ENCODE measurements at places on chromosomes 4 and X.
A peak's percentile ranks its signal among the peaks of the same experiment; 100 is the strongest.

DNA sequence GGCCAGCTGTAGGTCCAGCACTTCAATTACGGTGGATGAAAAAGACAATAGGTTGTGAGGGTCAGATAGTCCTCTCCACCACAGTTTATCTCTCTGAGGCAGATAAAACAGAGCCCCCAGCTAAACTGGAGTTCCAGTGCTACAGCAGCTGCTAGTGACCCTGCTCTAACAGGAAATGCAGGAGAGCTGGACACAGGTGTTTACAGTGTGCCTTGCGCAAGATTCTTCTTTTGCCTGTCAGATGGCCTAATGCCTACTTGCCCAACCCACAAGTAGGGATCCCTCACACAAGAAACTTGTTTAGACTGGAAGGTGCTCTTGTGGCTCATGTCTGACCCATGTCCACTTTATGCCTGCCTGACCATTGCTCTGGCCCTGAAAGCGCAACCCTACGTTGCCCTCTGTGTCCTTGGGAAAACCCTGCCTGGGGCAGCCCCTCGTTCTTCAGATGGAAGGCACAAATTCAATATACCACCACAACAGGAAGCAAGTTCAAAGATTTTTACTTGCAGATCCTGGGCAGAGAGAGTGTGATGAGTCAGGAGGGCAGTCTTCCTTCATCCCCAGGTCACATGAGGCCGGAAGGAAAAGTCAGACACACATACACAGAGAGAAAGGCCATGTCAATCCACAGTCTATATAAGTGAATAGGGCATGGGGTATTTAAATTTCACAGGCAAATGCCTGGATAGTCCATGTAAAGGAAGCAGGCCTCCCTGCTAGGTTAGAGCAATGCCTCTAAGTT is 105.1 kb upstream of the ADGRL3 start:
- DNase-seq = no peak

- no peak for DNase-seq
These were observed 40.8 kb downstream of the PDE5A start for GRCh38 chr4:119587796-119588195.

DNA sequence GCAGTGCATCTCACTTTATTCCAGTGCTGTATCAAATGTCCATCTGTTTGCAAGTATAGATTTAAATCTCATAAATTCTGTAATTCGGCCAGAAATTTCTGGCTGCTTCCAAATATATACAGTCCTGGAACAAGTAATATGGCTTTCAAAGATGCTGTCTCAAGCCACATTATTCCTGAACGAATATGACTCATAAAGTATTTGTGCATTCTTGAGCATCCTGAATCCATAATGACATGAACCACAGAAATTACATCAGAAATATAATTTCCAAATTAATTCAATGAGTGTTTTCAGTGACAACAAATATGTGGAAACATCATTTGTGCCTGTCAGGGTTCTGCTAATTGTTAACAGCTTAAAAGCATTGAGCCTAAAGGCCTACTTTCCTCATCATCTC is 140.9 kb upstream of the HPGD start:
- no peak for DNase-seq

DNA sequence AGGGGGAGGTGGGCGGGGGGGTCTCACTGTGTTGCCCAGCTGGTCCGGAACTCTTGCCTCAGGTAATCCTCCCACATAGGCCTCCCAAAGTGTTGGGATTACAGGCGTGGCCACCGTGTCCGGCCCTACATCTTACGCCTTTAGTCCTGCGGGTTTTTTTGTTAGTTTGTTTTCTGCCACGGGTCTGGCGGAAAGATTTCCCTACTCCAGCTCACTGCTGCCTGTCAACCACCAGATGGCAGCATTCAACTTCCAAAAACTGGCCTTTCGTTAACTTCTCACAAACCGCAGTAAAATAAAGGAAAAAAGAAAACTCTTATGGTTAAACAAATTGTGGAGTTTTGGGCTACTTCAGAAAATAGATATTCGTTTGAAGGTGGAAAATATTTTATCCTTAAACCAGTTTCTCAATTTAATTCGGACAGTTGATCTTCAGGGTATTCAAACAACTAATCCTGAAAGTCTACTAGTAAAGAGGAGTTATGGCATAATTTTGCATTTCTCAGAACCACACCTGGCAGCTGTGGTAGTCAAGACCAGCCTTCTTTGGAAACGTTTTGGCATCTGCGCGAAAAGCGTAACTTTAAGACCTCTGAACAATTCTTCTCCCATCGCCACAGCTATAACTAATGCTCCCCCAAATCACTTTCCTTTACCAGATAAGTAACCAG is 41.1 kb downstream of the LUZP4 start:
- DNase-seq = peak; percentile 61

- no peak for DNase-seq
These were observed 280.2 kb upstream of the SLC7A11 start for GRCh38 chr4:138522366-138522765.

DNA sequence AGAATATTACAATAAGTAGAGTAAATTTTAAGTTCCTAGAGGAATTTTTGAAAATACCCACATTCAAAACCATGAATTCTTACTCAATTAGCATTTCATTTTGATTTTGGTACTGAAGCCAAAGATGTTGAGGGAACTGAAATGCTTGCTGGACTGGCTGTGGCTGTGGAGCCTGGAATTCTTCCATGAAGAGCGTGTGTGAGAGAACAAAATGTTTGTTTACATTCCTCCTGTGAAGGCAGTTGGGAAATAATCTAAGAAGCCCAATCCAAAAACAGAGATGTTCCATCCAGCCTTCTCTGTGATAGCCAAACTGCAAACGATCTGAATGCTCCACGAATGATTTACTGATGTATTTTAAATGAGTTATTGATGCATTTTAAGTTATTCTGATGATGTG is 3.8 kb upstream of the ADH1B start:
- DNase-seq = peak; percentile 41

DNA sequence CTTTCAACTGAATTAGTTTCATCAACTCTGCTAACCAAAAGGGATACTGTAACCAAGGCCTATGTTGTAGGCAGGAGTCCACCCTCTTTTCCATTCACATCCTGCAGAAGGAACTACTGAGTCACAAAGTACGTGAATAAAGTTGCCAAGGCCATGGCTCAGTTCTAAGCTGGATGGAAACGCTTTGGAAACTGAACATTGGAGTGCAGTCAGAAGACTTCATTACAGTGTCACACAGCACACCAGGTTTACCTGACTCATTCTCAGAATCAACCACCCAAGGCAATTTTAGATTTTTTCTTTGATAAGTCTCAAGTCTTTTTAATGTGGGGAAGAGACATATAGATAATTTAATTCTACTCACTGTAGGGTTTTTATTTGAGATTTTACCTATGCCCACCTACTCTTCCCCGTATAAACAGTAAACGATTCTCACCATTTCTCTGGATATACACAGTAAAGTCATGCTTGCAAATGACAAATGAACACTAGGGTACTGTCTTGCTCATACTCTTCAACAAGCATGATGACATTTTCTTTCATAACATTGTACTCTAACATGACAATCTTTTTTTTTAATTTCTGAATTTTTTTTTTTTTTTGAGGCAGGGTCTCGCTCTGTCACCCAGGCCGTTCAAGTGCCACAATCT is 58.9 kb upstream of the RBM47 start:
- no peak for DNase-seq

- DNase-seq = peak; percentile 82
These were observed 54.9 kb downstream of the LINC00632 start for GRCh38 chrX:140764401-140764919.

DNA sequence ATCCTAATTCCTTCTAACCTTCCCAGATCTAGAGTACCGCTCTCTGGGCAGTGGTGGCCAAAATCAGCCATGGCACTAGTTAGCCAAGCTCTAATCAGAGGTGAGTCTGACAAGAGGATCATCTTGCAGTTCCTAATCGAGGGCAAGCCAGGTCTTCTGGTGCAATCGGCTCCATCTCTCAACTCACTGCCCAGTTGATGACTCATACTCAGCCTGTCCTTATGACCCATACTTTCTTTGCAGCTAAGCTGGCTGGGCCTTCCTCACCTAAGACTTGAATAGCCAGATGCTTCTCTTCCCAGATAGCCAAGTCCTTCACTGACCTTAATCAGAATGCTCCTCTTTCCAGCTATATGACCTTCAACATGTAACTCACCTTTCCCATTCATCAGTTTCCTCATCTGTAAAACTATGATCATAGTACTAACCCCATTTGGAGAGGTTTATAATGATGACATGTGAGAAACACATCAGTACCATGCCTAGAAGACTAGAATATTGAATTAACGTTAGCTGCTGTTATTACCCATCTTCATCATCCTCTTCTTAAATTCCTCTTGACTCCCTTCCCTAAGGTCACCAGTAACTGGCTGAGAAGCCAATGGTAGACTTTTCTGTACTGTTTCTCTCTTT is 57.1 kb downstream of the RELL1 start:
- DNase-seq = no peak

DNA sequence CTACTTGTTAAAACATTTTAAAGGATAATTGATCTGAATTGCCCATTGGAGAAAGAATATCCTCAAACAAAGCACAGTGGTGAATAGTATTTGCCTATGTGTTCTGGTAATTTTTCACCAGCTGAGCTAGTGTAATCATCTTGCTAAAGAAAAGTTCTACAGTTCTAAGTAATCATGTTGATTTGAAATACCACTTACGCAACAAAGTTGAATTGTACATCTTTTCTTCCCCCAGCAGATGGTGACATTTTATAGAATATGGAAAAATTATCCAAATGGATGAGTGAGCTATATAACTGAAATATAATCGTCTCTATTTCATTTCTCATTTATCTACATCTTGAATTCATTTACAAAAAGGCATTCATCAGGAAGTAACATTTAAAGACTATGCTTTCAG is 9.7 kb upstream of the ZNF674 start:
- DNase-seq = no peak

GRCh38 chr4:135594521-135594920 is 1392.9 kb upstream of the PABPC4L start:
- no peak for DNase-seq

GRCh38 chr4:119829326-119829725 is 200.7 kb upstream of the PDE5A start:
- no peak for DNase-seq

- no peak for DNase-seq
These were observed 13.3 kb downstream of the MPP1 start for GRCh38 chrX:154791939-154792338.

DNA sequence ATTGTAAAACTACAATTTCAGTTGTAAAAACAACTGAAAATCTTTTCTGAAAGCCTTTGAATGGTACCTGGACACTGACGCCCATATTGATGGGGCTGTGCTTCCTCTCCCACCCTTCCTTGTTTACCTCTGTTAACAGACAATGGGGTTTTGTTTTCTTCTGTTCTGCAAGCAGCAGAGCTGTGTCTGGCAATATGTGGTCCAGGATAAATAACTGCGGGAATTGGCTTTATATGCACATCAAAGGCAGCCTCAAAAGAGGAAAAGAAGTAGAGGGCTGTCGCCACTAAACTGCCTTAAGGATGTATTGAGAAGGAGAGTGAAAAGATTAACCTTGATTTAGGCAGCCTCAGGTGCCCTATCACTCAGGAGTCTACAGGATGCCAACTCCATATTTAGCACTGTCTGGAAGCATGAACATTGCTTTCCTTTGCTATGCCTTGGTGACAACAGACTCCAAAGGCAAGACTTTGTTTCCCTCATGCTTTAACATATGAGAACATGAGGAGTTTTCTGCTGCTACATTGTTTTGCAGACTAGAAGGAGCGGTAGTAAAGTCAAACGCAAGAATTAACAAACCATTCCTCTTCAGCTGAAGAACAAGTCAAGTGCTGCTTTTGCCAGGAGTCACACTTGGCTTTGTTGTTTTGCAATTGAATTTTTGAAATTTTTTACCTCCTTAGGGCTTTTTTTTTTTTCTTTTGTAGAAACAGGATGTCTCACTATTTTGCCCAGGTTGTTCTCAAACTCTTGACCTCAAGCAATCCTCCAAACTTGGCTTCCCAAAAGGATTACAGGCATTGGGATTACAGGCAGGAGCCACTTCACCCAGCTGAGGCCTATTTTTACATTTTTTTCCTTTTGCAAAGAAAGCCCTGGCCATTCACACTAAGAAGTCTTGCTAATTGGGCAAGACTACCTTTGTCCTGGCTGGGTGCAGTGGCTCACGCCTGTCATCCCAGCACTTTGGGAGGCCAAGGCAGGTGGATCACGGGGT is 3.0 kb downstream of the IL21 start:
- DNase-seq = no peak

GRCh38 chr4:3825530-3825929 is 59.3 kb downstream of the ADRA2C start:
- no peak for DNase-seq

- no peak for DNase-seq
These were observed 135.7 kb downstream of the AASDH start for GRCh38 chr4:56251556-56251955.

- peak; percentile 15 for DNase-seq
These were observed 18.5 kb downstream of the ATP5ME start for GRCh38 chr4:655464-656151.

DNA sequence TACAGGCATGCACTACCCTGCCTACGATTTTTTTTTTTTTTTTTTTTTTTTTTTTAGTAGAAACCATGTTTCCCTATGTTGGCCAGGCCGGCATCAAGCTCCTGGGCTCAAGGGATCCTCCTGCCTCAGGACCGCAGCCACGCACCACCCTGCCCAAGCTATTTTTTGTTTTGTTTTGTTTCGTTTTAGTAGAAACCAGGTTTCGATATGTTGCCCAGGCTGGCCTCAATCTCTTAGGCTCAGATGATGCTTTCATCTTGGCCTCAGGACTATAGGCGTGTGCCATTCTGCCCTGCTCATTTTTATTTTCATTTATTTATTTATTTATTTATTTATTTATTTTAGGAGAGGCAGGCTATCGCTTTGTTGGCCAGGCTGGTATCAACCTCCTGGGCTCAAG is 1.2 kb upstream of the SSX3 start:
- no peak for DNase-seq

- DNase-seq = no peak
These were observed 361.4 kb downstream of the TEX13C start for GRCh38 chrX:125681058-125681457.

GRCh38 chr4:16838226-16838875 is 60.1 kb downstream of the LDB2 start:
- DNase-seq = no peak

DNA sequence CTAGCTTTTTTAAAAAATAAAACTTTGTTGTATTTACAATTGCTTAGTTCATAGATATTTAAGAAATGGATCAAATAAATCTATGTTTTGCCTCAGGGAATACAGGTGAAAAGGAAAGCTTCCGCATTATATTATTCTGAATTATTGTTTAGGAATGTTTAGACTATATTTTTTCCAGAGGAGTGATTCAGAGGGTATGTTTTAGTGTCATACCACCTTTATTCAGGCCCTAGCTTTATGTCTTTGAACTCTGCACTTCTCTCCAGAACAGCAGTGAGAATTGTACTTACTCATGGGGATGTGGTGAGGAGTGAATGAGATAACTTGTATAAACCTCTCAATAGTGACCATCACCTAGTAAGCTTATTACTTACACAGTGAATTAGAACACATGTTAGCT is 14.0 kb downstream of the SLIT2 start:
- no peak for DNase-seq

GRCh38 chrX:107646735-107647134 is 18.4 kb downstream of the PRPS1 start:
- DNase-seq = no peak

DNA sequence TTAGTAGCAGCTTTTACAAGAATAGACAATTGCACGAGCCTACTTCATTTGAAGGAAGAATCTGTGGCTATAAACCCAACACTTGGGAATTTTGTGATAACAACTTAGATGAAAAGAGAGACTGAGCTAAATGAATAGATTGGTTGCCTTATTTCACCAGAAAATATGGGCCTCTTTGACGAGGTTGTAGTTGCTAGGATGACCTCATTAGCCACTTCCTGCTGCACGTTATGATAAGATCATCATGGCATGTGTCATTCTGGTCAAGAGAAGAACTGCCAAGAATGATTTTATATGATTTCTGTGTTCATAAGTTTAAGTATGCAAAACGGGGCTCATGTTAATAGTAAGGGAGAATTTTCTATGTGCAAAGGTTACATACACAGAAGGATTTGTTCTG is 321.9 kb upstream of the GIMD1 start:
- DNase-seq = no peak
